ENCODE measurements at places on chromosomes 3 and 15. TPM values are rescaled to one million over a fixed set of nuclear protein-coding genes. Genes with fewer than 3 reads are reported as not detected.

DNA sequence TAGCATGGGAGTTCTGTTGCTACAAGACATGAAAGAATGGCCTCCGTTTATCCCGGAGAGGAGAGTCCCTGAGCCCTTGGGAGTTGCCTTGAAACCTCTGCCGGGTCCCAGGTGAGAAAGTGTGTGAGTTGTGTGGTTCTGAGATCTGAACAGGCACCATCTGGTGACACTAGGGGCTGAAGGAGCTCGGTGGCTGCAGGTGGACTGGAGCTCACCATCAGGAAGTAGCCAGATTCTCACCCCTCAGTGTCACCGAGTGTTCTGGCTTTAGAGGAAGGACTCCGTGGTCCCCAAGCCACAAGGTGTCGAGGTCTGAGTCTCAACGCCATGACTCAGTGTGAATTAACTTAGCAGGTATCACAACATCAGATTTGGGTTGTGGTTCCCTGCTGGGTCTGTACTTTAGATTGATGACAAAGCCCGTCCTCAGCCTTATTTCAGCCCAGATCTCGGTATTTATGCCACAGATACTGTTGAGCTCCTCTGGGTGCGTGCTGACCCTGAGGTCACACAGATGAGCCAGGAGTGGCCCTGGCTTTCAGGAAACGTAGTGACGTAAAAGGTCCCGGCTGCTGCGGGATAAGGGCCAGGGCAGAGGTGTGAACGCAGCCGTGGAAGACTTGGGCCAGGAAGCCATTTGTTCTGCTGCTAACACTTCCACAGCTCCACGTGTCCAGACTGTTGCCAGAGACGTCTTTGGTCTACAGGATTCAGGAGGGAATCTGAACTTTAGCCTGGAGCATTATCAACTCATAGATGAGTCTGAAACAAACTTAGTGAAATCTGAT is 54.4 kb downstream of the PGPEP1L start:
- no peak for DNase-seq

Gene MOBP
- not detected for polyA plus RNA-seq

DNA sequence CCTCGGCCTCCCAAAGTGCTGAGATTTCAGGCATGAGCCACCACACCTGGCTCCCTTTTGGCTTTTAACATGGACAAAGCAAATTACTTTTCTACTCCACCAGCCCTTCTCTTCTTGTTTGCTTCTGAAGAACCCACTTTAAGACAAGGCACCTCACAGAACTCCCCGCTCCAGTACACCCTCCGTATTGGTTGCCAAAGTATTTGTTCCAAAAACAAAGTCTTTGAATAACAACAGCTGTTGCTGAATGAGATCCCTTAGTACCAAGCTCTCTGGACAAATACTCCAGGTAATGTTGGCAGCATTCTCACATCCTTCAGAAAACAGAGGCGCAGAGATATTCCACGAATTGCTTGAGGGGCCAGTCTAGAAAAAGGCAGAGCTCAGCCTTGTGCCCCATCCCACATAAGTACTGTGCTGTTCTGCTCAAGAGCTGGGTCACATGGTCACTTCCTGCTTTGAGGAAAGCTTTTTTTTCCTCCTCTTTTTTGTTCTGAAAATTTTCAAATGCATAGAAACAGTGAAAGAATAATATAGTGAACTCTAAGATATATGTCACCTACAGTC is 7.3 kb upstream of the CHCHD6 start:
- no peak for DNase-seq

Gene TTLL13
- polyA plus RNA-seq: 0.07 TPM

DNA sequence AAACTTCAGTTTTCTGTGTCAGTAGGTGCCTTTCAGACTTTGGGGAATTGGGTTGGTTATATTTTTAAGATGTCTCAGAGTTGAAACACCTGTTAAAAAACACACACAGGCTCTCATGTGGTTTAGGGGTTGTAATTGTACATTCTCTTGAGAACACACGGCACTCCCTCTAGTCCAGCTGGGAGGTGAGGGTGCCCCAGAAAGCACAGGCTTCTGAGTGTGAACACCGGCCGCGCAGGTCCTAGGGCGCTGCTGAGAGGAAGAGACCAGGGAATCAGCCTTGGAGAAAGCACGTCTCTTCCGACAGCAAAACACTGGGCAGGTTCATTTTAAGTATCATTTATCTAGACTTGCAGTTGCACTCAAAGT is 68.0 kb upstream of the RPL35A start:
- DNase-seq: no peak

GRCh38 chr15:73353734-73354133 is 15.0 kb downstream of the HCN4 start:
- no peak for DNase-seq

Gene IQCF5
- not detected for polyA plus RNA-seq

DNA sequence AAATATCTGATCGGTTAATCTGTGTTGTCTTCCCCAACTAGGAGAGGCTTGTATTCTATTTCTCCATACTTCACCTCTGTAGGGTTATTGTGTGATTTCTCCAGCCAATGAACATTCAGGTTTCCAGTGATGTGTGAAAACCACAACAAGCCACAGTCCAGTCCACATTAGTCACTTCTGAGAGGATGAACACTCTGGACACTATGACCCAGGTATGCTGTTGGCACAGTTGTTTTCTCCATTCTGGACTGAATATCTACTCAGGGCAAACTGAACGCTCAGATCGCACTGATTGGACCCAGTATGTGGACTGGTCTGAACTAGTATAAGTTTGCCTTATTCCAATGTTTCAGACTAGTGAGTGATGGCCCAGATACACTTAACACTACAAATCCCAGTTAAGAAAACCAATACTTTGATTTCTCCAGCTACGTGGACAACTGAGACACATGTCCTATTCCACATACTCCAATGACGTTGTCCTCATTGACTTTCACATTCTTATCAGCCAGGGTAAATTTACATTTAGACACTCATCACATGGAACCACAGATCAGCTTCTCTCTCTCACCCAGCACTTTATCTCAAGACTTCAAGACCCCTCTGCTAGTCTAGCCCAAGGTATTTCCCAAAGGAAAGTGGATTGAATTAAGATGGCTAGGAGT is 587.4 kb upstream of the SGO1 start:
- no peak for DNase-seq

Gene ILDR1
- not detected for polyA plus RNA-seq

DNA sequence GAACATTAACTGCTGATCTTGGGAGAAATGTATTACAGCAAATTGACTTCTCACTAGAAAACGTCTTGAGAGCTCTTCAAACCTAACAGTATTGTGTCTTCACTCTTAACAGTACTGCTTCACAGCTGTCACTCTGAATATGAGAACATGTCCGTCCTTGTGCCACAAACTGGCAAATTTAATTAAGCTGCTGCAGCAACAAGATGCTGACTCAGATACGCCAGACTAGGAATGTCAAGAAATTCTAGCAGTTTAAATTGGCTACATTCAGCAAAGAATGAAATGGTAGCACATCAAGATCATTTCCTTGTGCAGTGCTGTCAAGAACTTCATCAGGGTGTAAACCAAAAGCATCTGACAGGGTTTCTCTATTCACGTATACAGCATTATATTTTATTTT is 7.6 kb downstream of the ICE2 start:
- DNase-seq: no peak

Gene BCL2A1
- polyA plus RNA-seq: 2.7 TPM

Gene LRRC49
- polyA plus RNA-seq: 22.9 TPM

Gene ACOX2
- 30.8 TPM for polyA plus RNA-seq

Gene WDR93
- 0.05 TPM for polyA plus RNA-seq

Gene CELF6
- polyA plus RNA-seq: 0.10 TPM

GRCh38 chr3:123655400-123655799 is 70.5 kb upstream of the HACD2 start:
- DNase-seq: no peak

Gene ZKSCAN7
- 5.7 TPM for polyA plus RNA-seq

Gene IMPG2
- 0.19 TPM for polyA plus RNA-seq

- no peak for DNase-seq
Observed at GRCh38 chr3:179476215-179476614, 24.9 kb upstream of the GNB4 start.
